ENCODE measurements at places on chromosomes 1 and 21.
A peak's percentile ranks its signal among the peaks of the same experiment; 100 is the strongest.

DNA sequence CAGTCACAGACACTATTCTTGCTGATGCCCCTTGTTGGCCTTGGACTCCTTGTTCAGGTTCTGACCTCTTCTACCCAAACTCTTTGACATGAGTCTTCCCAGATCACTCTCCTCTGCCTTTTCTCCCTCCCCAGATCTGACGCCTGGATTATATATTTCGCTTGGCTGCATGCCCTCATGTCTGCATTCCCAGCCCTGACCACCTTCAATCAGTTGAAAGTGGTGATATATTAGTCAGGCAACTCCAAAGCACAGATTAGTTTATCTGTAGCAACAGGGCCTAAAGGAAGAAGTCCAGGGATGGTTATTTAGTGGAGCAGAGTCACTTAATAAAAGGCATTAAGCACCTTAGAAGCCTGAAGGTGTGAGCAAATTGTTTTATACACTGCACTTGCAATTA lies 110.0 kb upstream of the GUCA2B start:
- no peak for DNase-seq

DNA sequence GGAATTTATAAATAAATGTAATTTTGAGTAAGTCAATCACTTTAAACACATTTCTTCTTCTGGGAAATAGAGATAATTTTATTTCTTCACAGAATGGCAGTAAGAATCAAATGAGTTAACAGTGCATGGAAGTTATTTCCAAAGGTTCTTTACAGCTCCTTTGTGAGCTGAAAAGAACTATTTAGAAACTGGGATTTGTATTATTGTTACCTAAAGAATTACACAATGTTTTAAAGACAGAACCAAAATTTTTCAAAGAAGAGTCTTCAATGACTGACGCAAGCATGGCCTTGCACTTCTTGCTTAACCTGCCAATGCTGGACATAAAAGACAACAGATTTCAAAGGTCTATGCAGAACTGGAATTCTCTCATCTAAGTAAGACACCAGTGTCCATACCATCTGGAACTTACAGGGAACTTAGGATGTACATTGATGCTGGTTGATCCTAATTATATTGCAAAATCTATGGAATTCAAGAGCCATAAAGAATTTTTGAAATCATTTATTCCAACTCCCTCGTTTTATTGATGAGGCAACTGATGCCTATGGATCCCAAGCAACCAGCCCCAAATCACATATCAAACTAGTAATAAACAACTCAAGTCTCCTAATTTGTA lies 2.7 kb downstream of the COLGALT2 start:
- DNase-seq = no peak

GRCh38 chr21:41418956-41419680 lies 6.9 kb upstream of the MX1 start:
- DNase-seq = no peak

GRCh38 chr1:192633533-192634253 lies 2.3 kb upstream of the RGS13 start:
- DNase-seq = no peak

GRCh38 chr1:201531551-201532425 lies 7.1 kb upstream of the NAV1 start:
- DNase-seq = no peak

DNA sequence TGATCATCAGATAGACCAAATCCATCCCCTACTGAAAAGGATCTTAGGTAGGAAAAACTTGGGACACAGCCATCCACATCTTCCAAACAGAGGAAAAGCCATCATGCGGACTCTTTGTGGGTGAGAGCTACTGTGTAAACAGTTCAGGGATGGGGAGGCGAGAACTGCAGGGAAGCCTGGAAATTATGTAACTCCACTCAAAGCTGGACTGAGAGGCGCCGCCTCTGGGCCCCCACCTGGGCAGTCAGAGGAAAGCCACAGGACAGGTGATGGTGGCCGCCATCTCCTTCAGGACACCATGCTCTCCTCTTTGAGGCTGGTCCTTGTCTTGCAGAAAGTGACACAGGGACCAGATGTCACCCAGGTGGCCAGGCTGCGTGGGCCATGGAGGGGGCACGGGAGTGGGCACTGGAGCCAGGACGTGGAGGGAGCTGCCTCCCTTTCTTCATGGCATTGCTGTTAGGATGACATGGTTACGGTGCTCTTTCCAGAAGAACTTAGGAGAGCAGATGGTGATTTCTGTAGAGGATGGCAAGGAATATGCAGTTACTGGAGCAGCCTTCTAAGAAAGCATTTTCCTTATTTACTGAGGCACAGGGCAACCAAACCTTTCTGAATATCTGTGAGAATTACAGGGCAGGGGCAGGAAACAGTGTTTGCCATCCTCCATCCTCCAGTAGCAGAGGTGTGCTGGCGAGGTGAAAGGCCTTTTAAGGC lies 32.0 kb upstream of the TDRD10 start:
- DNase-seq = no peak

- DNase-seq = no peak
Measured at GRCh38 chr1:111192658-111193519, 7.6 kb downstream of the DENND2D start.

GRCh38 chr1:109570414-109570813 lies 22.0 kb downstream of the GNAI3 start:
- no peak for DNase-seq

- no peak for DNase-seq
Measured at GRCh38 chr1:242691610-242691945, 167.1 kb upstream of the PLD5 start.

GRCh38 chr1:163844459-163844858 lies 522.7 kb downstream of the NUF2 start:
- no peak for DNase-seq

DNA sequence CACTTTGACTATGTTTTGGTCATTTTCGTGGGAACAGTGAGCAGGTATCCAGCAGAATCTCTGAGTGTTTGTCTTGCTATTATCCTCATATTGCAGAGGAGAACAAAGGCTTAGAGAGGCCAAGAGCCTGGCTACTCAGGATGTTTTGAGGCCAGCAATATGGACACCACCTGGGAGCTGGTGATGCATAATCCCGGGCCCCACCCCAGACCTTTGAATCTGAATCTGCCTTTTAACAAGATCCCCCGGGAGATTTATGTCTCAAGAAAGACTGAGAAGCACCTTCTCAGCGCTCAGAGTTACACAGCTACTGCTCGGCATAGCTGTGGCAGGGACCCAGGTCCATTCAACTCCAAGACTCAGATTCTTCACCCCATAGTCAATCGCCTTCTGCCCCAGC lies 72.8 kb downstream of the PTPRU start:
- no peak for DNase-seq

DNA sequence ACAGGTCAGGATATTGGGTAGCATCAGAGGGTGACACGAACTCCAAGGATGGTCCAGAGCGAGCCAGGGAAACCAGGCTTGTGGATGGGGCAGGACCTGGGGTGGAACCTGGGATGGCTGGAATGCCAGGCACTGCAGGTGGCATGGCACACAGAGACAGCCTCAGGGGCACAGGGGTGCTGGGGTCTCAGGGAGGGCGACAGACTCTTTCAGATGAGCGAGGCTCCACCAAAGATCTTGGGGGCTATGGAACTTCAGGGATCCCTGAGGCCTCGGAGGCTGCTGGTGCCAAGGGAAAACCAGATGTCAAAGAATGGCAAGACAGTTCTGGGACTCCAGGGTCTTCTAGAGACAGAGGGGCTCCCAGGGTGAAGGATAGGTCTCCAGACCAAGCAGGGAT lies 21.4 kb downstream of the IGFN1 start:
- DNase-seq = no peak

DNA sequence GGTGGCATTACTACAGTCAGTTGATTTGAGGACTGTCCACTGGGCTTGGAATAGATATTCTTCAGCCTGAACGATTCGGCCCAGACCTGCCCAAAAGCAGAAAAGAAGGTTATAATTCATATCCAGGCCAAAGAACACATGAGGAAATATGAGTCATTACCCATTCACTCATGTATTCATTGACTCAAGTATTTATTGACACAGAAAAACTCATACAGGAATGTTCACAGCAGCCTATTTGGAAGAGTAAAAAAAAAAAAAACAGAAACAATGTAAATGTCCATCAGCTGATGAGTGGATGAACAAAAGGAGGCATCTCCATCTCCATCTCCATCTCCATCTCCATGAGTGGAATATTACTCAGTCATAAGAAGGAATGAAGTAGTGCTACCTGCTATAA lies 15.9 kb downstream of the ZMYND12 start:
- DNase-seq = no peak

GRCh38 chr1:118716775-118717174 lies 271.4 kb downstream of the TBX15 start:
- no peak for DNase-seq

GRCh38 chr1:17724150-17724549 lies 31.0 kb upstream of the ACTL8 start:
- DNase-seq = no peak

DNA sequence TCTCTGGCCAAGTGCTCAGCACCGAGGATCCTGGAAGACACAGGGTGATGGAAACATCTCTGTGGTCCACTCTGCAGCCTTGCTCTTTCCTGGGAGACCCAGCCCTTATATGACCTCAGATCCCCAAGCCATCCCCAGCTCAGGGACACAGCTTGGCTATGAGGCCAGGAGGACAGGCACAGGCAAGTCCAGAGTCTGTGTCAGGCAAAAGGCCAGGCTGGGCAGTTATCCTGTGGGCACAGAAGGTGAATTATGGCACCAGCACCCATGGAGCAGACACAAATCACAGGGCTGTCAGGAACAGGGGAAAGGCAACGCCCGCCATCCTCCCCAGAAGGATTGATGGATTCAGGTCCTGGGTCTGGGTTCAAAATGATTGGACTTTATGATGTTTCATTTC lies 52.1 kb upstream of the SCMH1 start:
- DNase-seq = peak; percentile 32

DNA sequence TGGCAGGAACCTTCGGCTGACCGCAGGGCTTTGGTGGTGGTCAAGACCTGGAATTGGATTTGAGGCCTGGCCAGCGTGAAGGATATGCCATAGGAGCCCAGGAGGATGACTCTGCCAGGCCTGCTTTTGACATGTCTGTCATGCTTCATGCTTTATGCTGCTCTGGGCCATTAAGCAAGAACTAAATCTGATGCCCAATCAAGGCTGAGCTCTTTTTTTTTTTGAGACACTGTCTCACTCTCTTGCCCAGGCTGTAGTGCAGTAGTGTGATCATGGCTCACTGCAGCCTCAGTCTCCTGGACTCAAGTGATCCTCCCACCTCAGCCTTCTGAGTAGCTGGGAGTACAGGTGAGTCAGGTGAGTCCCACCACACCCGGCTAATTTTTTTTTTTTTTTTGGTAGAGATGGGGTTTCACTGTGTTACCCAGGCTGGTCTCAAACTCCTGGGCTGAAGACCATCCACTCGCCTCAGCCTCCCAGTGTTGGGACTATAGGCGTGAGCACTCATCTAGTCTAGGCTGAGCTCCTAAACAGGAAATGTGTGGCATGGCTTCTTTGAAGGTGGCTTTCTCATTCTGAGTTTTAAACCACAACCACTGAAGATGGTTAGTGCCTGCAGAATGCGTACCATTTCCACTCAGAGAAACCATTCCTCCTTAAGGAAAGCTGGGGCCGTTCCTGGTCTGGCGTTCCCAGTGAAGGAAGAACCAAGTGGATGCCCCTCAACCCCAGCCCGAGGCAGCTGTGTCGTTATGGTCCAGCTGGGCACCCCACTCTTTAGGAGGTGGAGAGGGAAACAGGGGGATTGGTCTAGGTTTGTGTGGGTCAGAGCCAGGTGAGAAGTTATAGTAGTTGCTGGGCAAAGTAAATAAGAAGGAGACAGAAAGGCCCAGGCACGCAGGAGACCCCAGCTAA lies 34.2 kb upstream of the ATP5PO start:
- DNase-seq = no peak

GRCh38 chr1:21626921-21627339 lies 42.2 kb downstream of the RAP1GAP start:
- DNase-seq = no peak

DNA sequence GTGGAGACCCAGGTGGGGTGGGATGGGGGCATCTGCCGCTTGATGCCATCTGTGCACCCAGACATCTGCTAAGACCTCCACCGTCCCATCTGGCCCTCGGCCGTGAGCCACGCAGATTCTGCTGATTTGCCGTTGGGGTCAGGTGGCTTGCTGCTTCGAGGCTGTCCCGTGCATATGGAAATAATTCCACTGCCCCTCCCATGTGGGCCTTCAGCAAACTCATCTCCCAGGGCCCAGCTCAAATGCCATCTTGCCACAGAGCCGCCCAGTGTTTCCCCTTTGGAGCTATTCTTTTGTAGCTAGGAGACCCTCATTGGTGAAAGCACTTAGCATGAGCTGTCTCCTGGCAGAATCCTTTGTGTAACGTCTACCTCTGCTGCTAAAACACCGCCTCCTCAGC lies 99.8 kb downstream of the KAZN start:
- DNase-seq = no peak

DNA sequence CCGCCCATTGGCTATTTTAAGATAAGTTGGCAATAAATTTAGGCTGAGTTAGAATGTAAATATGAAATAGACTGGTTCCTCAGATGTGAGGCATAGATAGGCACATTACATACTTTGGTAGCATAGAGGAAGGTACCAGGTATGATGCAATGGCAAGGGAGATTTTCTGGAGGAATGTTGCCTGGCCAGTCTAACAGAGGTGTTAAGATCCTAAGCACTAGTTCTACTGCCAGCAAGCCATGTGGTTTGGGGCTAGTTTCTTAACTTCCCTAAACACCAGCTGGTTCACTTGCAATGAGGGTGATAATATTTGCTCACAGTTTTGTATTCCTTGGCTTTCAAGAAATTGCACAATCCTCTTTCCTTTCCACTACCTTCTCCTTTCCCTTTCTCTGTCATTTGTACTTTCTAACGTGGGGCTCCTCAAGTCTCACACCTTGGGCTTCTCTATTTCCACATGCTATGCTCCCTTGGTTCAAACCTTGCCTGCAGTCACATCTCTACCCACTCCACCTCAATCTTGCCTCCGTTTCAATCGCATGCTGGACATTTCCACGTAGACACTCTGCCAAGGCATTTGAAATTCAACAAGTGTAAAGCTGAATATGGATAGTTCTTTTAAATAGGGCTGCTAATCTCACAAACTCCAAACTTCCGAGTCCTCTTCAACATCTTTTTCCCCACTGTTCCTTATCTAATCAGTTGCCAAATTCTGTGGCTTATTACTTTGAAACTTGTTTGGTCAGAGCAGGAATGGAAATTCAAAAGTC lies 4.7 kb upstream of the CD55 start:
- no peak for DNase-seq

DNA sequence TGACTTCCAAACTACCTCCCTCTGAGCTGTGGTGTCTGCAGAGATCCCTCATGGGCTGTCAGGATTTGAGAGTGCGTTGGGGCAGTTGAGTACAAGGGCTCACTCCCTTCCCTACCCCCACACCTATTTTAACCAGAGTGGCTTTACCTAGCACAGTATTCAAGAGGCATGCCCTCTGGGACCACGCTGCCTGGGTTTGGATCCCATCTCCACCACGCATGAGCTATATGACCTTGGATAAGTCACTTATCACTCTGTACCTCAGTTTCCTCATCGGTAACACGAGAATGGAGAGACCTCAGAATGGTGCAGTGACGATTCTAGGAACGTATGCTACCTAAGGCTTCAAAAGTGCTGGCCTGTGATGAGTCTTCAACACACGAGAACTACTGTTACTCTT lies 147.3 kb upstream of the WNT4 start:
- no peak for DNase-seq

Data from type B pancreatic cell (in vitro differentiated cells).